Neuronal stem cell (in vitro differentiated cells): ENCODE measurements at places on chromosomes 3 and 15.

- DNase-seq, result no peak
Observed at GRCh38 chr15:92005154-92005553, 151.6 kb downstream of the SLCO3A1 start.

- DNase-seq, result no peak
Observed at GRCh38 chr3:4584456-4585249, 91.5 kb downstream of the ITPR1 start.

- DNase-seq, result no peak
Observed at GRCh38 chr15:95681836-95682544, 648.5 kb upstream of the NR2F2 start.

GRCh38 chr3:72634128-72634527 lies 214.1 kb downstream of the SHQ1 start:
- no peak for DNase-seq

- peak; percentile 30 for DNase-seq
Observed at GRCh38 chr3:129162729-129163579, 2.1 kb upstream of the ISY1 start.

- no peak for DNase-seq
Observed at GRCh38 chr15:65026756-65027155, 2.7 kb downstream of the MTFMT start.

- DNase-seq, result no peak
Observed at GRCh38 chr15:93913310-93913709, 318.1 kb upstream of the MCTP2 start.

DNA sequence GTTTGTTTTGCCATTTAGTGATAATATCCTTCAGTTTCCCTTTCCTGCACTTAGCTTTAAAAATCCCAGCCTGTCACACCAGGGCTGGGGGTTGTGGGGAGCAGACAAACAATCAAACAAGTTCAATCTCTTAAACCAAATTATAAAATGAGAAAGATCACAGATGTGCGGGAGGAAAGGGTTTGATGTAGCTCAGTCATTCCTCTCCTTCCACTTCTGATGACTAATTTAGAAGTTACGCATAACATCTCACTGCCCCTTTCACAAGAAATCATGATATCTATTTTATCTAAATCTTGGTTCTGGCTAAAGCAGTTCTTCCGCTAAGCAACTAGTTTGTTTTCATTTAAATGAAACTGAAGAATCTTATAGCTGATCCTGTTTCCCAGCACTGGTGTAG lies 34.1 kb upstream of the ATG7 start:
- no peak for DNase-seq

DNA sequence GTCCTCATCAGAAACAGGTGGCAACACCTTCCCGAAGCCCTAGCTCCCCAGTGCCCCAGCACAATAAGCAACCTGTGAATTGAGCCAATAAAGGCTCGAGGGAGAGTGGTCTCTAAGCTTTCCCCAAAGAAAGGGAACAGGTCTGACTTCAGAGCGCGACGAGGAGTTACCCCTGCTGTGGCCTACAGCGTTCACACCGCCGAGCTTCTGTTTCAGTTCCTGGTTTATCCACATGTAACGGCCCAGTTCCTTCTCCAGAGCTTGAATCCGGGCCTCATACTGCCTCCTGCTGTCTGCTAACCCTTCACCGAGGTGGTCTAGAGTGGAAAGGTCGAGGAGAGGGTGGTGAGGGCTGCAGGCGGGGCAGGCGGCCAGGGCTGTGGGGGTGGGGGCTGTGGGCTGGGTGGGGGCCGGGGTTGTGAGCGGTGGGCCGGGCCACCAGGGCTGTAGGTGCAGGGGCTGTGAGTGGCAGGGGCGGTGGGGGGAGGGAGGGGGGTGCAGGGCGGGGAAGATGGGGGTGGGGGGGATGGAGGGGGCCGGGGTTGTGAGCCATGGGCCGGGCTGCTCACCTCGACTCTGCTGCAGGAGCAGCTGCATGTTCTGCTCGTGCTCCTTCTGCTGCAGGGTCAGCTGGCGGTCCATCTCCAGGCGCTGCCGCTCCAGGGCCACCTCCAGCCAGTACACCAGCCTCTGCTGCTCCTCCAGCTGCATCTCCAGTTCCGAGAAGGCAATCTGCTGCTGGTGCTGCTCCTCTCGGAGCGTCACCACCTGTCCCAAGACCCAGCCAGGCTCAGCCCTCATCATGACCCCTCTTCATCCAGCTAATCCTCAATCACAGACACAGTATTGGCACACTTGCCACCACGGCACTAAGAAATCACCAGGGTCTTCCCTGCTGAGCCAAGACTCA lies 26.2 kb downstream of the KIF7 start:
- DNase-seq, result no peak

GRCh38 chr3:37139567-37140052 lies 34.8 kb downstream of the LRRFIP2 start:
- DNase-seq, result no peak

DNA sequence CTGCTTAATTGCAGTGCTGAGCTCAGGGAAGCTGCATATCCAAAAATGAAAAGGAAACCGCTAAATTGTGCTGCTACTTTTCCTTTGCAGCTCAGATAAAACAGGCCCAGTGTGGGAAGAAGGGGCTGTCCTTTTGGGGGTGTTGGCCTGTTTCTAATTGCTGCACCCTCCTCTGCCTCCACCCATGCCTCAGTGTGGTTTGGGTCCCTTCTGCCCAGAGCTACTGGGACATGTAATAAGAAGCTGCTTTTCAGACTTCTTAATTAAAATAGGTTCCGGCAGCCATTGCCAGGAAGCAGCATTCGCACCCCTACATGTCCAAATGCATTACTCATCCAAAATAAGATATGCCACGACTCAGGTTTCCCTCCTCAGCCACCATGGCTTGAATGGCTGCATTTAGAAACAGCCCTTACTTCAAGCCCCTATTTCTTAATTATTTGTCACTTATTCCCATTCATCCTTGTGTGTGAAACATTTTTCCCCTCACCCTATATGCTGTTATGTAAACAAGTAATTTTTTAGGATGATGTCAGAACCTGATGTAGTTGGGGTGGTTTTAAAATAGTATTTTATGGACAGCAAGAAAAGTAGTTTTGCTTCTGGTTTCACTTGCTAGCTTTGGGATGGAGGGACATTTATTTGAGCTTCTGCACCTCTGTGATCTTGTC lies 235.9 kb upstream of the CTDSPL start:
- no peak for DNase-seq

DNA sequence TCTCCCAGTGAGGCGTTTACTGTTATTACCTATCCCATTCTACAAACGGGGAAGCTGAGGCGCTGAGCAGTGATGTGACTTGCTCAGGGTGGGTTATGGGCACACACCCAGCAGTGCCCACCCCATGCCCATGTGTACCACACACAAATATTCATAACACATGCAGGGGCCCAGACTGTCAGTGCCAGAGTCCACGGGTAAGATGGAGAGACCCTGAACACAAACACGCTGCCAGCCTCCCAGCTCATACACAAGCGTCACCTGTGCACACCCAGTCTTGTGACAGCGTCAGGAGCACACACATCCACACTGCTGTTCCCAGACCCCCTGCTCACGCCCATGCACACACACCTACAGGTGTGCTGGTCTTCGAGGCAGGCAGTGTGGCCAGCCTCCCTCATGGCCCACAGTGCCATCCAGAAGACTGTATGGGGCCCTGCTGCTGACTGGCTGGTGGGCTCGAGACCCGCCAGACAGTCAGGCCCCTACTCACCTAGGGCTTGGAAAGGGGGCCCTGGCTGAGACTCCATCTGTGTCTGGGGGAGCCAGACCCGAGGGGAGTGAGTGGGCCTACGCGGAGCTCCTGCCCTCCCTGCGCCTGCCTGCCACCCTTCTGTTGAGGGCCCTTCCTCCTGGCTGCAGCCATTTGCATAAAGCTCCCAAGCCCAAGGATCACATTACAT lies 39.4 kb downstream of the DNAJB8 start:
- DNase-seq, result no peak

GRCh38 chr3:162973428-162973917 lies 1476.9 kb downstream of the OTOL1 start:
- no peak for DNase-seq

DNA sequence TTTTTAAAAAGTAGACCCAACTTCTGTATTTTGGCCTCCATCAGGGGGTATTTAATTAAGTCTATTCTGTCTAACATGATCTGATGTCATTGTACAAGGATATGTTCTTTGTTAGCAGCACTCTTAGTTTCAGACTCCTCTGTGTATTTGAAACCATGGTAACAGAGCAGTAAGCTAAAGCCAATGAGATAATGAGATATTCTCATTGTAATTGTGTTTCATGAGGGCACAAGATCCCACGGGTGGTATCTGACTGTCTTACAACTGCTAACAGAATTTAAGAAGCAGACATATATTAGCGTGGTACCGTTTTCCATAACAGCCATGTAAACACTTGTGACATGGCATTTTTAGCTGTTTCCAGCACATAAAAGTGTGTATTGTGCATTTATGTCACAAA lies 251.2 kb upstream of the VEPH1 start:
- peak; percentile 27 for DNase-seq

- no peak for DNase-seq
Observed at GRCh38 chr3:24042174-24043059, 97.3 kb downstream of the NR1D2 start.

DNA sequence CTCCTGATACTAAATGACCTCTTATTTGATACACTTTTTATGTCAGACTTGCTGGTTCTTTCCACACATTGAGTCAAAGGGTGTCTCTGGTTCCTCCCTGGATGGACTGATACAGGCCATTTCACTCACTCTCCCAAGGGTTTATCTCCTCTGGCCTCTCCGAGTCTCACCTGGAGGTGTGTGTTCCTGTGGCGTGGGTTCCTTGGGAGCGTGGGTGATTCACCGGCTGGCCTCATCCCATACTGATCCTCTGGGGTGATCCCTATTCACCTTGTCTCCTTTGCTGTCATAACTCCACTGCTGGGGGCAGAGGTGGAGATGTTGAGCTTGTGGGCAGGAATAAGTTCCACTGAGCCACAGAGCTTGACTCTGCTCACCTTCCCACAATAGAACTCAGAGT lies 61.1 kb downstream of the ST6GAL1 start:
- DNase-seq, result no peak

GRCh38 chr15:62779036-62779770 lies 263.3 kb upstream of the TPM1 start:
- DNase-seq, result no peak

DNA sequence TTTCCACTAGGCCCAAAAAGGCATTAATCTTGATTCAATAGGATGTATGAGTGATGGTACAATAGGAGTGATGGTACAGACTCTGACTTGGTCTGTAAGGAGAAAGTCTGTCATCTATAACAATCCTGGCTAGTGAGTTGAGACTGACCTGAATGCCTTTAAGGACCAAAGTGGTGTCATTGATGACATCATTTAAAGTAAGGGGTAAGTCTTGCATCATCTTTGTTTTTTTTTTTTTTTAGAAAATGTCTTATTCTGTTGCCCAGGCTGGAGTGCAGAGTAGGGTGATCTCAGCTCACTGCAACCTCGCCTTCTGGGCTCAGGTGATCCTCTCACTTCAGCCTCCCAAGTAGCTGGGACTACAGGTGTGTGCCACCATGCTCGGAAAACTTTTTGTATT lies 5.6 kb upstream of the TMEM45A start:
- DNase-seq, result no peak

DNA sequence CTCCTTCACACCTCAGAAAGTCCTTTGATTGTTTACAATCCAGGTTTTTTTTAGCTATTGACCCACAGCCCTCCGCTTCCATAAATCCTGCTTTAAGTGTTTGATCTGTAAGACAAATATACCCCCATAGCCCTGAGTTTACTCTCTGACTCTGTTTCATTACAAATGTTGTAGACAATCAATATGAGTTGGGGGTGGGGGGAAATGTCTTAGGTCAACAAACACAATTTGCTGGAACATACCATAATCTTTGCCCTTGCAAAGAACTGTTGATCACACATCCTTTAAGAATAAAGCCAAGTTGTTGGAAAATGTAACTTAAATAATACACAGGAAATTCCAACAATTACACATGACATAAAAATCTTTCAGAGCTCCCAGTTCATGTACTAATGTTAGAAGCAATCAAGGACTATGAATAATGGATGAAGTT lies 301.8 kb upstream of the SEMA6D start:
- DNase-seq, result no peak

GRCh38 chr3:169278667-169279066 lies 384.8 kb downstream of the MECOM start:
- no peak for DNase-seq

GRCh38 chr3:40465456-40465855 lies 8.3 kb downstream of the RPL14 start:
- no peak for DNase-seq

DNA sequence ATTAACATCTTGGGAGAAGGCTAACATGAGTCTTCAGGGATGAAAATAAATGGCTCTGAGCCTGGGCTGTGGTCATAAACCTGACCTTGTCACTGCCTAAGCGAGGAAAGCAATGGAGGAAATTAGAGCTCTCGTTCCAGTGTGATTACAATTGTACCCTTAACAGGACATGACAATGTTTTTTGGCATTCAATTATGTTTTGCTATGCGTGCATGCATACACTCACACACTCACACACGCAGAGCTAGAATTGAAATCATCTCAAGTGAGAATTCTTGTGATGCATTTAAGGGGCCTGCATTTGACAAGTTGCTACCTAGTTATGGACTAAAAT lies 24.1 kb downstream of the ZNF80 start:
- DNase-seq, result no peak

GRCh38 chr15:90318591-90318990 lies 33.5 kb upstream of the ZNF774 start:
- no peak for DNase-seq

DNA sequence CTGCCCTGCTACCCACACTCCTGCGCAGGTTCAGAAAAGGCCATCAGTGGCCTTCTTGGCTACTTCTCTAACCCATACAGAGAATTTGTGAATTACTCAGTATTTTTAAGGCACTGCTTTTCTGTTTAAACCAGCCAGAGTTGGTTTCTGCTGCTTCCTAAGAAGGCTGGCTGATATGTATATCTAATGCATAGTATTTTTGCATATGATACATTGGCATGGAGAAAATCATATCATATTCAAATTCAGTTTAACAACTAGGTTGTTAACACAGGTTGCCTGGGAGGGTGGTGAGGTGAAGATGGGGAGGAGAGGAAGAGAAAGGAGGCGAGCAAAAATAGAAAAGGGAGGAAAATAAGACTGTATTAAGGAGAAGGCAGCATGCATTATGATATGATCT lies 132.8 kb upstream of the ADPGK start:
- DNase-seq, result no peak

GRCh38 chr3:51682526-51682925 lies 11.5 kb downstream of the TEX264 start:
- DNase-seq, result no peak
